ENCODE measurements at places on chromosomes 1 and 21. TPM values are rescaled to one million over a fixed set of nuclear protein-coding genes. Genes with fewer than 3 reads are reported as not detected.

GRCh38 chr1:192973988-192974387, 85.2 kb downstream of the UCHL5 start:
- H3K27ac ChIP-seq = no peak overlapping the region
- H3K4me3 ChIP-seq = no peak overlapping the region
- no peaks in the 10 kb centered on the region for H3K36me3 ChIP-seq
- H3K4me1 ChIP-seq = no peaks in the 10 kb centered on the region
- H3K27me3 ChIP-seq = no peaks in the 10 kb centered on the region

DNA sequence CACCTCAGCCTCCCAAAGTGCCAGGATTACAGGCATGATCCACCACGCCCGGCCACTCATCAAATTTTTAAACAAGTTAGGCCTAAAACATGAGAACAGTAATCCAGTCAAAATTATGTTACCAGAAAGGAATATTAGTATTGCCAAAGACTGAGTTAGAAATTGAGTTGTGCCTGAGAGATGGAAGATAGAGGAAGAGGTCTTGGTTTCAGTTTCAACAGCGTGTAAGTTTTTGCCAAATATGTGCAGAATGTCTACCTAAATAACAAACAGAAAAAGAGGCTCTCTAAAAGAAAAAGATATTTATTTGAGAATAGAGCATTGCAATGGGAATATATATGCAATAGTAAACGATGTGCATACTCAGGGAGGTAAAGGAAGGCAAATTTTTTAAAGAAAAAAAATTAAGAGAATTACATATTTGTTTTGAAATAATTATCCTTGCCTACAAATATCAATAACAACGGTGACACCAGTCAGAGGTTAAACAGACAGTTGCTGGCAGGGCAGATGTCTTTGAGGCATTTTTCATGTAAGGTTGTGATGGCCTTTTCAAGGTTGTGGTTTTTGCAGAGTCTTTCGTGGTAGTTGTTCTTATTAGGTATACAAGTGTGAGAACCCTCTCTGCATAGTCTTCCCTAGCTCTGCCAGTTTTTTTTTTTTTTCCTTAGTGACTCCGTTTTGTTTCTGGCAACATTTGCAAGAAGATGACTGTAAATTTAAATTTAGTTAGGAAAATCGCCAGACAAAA, 2.2 kb upstream of the CD1B start:
- no peak overlapping the region for H3K4me3 ChIP-seq
- no peak overlapping the region for H3K27ac ChIP-seq
- no peaks in the 10 kb centered on the region for H3K36me3 ChIP-seq
- peaks cover 6% of the 10 kb centered on the region for H3K4me1 ChIP-seq

Gene GPR161
- total RNA-seq = 0.20 TPM

GRCh38 chr1:156045076-156045475, 8.5 kb downstream of the UBQLN4 start:
- H3K4me1 ChIP-seq = peaks cover 3% of the 10 kb centered on the region
- peaks cover 35% of the 10 kb centered on the region for H3K36me3 ChIP-seq
- no peak overlapping the region for H3K27ac ChIP-seq
- H3K27me3 ChIP-seq = no peaks in the 10 kb centered on the region
- H3K4me3 ChIP-seq = no peak overlapping the region

DNA sequence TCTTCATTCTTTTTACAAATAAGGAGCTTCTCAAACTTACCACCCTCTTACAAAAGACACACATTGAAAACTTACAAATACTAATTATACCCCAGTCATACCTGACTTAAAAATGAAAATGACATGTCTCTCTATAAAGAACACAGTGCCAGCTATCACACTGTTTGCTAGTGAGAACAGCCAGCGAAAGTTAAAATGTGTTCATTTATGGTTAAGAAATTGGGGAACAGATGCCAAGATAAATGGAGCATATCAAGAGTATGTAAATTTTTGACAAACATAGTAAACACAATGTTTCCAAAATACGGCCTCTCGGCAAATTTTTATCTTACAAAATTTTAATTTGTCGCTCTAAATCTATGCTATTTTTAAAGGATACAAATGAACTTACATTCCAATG, 1422.9 kb downstream of the KCNT2 start:
- no peaks in the 10 kb centered on the region for H3K36me3 ChIP-seq
- no peaks in the 10 kb centered on the region for H3K4me1 ChIP-seq
- H3K27ac ChIP-seq = no peak overlapping the region

All from activated CD8-positive, alpha-beta T cell treated with anti-CD3 and anti-CD28 coated beads for 36 hours (primary cell).